ENCODE measurements at places on chromosomes 12 and 14.

DNA sequence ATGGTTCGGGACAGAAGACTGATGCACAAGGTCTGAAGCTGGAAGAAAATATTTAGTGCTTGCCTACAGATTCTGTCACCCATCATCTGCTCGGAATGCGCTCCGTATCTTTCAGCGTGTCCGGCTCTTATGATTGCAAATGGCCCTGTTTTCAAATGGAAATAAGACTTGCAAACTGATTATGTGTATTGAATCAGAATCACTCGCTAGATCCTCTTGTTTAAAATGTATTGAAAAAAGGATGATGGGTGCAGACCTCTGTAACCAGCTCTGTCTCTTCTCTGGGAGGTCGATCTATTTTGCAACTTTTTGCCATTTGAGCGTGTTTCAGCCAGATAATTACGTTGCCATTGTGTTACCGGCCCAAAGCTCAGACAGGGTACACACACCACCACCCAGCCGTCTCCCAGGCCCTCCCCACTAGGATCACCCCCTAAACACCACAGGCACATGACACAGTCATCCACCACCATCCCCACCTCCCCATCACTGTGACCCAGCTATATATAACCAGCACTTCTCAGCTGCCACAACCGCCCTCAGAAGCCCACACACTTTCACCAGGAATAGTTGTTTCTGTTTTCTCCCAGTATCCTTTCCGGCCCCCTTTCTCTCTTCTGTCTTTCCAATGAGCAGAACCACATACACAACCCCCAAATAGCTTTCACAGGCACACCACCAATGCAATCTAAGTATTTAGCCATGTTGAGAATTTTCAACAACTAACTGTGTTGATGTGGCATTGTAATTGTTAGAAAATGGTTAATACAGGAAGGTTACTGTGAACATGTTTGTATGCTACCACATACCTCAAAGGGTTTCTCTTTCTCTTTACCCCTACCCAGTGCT, 10.7 kb downstream of the NKX2-1 start:
- no peak for DNase-seq

- DNase-seq = no peak
Observed at GRCh38 chr12:116922194-116922897, 11.6 kb downstream of the FBXW8 start.

DNA sequence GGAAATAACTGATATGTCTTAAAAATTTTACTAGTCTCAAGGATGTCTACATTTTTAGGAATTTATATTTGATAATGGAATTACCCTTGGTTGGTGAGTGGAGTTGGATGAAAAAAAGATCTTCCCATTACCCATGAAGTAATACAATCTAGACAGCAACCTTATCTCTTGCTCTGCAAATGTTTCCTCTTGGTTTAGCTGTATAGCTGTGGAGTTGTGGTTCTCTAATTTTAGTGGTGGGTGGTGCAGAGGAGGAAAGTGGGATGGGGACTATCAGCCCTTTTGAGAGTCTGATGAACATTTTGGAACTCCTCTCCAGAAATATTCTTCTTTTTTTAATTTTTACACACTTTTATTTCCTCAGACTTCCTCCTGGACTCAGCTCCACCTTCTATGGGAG, 17.1 kb downstream of the SPX start:
- no peak for DNase-seq

GRCh38 chr12:43805149-43805859, 813 bp downstream of the TWF1 start:
- no peak for DNase-seq

DNA sequence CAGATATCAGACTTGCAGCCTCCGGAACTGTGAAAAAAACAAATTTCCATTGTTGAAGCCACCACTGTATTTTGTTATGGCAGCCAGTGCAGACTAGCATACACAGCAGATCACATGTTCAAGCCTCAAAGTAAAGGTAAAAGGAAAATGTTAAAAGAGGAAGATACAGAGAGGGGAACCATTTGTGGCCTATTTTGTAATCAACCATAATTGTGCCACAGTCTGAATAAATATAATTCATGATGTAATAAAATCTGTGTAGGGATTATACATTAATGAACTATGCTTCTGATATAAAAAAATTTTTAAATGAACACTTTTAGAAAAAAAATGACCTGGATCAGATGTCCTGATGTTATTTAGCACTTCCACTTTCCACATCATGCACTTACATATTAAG, 79.6 kb downstream of the SLC16A7 start:
- no peak for DNase-seq

GRCh38 chr14:83467811-83468210, 1934.2 kb upstream of the SEL1L start:
- no peak for DNase-seq

- no peak for DNase-seq
Observed at GRCh38 chr12:96221391-96221790, 27.2 kb downstream of the ELK3 start.

GRCh38 chr14:42523666-42524065, 917.0 kb downstream of the LRFN5 start:
- DNase-seq = no peak

DNA sequence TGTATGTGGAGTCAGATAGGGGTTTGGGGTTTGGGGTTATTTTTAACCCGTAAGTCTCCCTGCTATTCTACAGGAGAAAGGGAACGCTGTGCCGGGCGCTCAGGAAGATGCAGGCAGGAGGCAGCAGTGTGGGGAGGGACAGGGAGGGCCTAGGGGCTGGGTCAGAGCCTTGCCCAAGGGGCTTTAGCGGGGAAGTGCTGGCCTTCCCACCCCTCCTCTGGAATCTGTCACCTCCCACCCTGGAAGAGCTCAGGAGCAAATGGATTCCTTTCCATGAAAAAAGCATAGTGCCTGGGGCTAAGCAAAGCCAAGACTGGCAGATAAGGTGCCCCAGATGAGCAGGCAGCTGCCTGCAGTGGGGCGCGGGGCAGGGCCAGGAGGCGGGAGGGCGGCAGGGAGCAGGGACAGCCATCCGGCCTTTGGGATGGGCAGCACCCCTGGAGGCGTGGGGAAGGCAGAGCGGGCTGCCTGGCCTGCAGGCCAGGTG, 7.3 kb upstream of the INF2 start:
- no peak for DNase-seq

DNA sequence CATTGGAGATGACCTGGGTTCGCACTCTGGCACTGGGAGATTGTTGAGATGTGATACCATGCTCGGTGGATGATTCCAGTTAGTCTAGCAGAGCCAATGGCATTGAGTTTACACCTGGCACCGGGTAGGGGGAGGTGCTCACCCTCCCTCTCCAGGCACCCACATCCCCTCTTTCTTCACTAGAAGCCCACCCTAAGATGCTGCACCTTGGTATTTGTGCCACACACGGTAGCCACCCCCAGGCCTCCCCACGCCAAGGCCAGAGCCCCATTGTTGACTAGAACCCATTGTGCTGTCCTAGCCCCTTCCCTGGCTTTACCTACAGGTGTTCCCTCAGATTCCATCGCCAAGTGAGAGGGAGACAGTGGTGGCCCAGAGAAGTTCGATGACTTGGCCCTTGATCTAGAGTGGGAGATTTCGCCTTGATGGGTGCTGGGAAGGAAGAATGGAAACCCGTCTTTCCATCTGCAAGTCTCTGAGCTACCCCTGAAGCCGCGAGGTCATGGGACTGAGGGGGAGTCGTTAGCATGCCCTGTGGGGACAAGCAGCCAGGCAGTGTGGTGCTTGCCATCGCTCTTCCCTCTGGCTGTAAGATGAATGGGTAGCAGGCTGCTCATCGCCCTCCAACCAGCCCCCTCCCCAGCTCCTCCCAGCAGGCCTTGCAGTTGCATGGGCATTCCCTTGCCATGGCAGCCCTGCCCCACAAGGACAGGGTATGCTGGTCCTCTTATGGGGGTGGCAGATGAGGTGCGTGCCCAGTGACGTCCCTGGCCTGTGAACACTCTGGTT, 8.7 kb downstream of the CCND2 start:
- no peak for DNase-seq

DNA sequence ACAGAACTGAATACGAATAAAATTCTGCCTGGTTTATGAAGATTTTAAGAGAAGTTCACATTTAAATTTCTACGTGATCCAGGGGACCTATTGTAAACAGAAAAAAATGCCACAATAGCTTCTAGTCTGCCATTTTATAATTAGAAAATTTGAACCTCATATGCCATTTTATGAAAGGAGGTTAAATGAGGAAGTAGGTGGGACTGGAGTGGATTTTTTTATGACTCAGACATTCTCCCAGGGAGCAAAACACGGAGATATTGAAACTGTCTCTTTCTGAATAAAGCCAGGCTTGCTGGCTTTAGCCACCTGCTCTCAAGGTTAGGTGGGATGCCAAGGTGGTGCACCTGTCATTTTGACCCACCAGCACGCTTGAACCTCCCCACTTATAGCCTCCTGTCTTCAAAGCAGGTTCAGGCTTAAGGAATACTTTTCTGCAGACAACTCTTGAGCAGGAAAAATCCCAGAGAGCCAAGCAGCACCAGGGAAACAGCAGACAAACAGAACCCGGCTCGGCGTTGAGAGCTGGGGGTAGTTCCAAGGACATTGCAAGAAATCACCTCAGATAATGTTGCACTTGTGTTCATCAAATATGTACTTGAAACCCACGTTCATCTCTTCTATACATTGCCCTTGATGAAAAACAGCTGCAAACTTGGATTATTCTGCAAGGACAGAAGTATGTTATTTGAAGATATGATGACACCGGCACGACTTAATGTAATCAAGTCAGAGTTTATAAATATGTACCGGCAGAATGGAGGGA, 203.7 kb downstream of the PPM1H start:
- no peak for DNase-seq

- DNase-seq = no peak
Observed at GRCh38 chr14:39423793-39424192, 8.4 kb downstream of the FBXO33 start.

- no peak for DNase-seq
Observed at GRCh38 chr14:50091240-50091913, 25.0 kb downstream of the VCPKMT start.

GRCh38 chr12:109182041-109182839, 65.9 kb downstream of the ACACB start:
- DNase-seq = no peak

- DNase-seq = no peak
Observed at GRCh38 chr12:30531731-30532678, 163.7 kb downstream of the IPO8 start.

GRCh38 chr14:104978746-104979691, 845 bp upstream of the AHNAK2 start:
- no peak for DNase-seq

GRCh38 chr14:58755031-58755925, 117.5 kb downstream of the DACT1 start:
- no peak for DNase-seq

- DNase-seq = no peak
Observed at GRCh38 chr14:42750771-42751170, 1144.1 kb downstream of the LRFN5 start.

GRCh38 chr14:63288853-63289252, 29.9 kb downstream of the GPHB5 start:
- no peak for DNase-seq

- DNase-seq = no peak
Observed at GRCh38 chr12:57722716-57723629, 15.6 kb downstream of the AGAP2 start.

- no peak for DNase-seq
Observed at GRCh38 chr12:60394665-60395064, 798.8 kb downstream of the SLC16A7 start.

DNA sequence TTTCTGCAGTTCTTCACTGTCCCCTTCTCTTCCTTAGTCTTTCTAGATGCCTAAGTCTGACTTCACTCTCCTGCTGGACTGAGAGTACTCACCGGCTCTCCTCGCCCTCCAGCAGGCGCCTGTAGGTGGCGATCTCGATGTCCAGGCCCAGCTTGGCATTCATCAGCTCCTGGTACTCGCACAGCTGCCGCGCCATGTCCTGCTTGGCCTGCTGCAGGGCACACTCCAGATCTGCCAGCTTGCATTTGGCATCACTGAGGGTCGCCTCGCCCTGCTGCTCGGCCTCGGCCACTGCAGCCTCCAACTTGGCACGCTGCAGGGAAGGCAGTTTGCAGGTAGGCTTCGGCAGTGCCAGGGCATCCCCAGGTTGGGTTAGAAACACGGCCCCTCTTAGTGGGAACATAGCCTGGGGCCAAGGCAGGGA, 5.2 kb downstream of the KRT84 start:
- DNase-seq = no peak

DNA sequence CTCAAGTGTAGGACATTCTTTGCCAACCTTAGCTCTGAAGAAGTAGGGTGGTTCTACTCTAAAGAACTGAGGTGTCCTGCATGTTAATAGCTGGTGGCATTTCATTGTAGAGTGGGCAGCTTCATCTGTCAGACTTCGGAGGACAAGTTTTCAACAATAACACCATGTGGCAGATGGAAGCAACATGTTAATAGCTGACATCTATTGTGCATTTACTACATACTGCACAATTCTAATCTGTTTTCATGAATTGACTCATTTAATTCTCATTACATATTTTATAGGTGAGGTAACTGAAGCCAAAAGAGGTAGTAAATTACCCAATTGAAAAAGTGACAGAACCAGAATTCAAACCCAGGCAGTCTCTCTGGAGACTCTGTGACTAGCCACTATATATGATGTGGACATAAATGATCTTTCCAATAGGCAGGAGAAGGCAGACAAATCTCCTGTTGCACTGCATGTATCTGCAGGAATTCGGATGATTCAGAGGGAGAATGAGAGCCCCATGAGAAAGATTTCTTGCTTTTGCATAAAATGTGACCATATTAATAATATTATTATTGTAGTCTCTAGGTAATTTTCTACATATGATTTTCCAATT, 137.2 kb upstream of the E2F7 start:
- no peak for DNase-seq

DNA sequence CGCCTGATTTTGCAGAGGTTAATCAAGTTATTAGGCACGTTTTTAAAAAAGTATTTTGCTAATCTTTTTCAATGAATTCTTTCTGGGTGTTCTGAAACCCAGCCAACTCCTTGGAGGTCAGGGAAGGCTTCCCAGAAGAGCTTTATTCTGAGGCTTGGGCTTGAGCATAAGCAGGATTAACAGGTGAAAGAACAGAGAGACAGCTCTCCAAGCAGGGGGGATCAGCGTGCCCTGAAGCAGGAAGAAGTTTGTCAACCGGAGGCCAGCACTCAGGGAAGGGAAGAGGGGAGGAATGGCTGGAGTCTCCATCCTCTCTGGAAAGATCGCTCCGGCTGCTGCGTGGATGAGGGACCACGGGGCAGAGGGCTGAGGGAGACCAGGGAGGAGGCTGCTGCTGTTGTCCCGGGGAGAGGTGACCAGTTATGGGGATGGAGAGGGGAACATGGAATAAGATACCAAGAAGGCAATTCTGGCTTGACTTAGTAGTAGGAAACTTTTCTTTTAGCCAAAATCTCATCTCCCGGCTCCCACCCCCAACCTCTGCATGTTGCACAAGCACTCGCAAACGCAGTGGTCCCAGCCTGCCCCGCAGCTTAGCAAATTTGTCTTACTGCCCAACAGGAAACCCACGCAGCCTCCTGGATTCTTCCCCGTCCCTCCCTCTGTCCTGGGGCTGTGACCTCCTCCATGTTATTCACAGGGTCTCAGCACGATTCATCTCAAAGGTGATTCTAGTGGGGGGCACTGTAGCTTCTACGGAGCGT, 1.1 kb upstream of the SSH1 start:
- DNase-seq = no peak
